CD8-positive, alpha-beta memory T cell (primary cell): ENCODE measurements at places on chromosomes 5 and 9. TPM values are rescaled to one million over a fixed set of nuclear protein-coding genes. Genes with fewer than 3 reads are reported as not detected.

DNA sequence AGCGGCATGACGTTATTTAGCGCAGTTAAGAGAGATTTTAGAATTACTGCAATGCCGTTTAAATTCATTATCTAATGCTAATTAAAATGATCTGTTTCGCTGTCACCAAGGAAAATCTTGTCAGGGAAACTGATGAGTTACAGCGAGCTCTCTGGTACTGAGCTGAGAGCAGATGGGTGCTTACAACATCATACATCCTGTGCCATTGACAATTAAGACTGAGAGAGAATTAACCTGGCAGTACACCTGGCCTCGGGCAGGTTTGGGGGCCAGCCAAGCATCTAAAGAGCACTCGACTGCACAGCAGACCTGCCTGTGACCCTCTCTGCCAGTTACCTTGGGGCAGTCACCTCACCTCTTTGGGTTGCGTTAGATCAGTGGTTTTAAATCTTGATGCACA is 55.0 kb downstream of the PUM3 start:
- no peaks in the 10 kb centered on the region for H3K4me1 ChIP-seq
- DNase-seq = no peak

- H3K4me1 ChIP-seq = no peaks in the 10 kb centered on the region
- no peak overlapping the region for H3K4me3 ChIP-seq
- no peaks in the 10 kb centered on the region for H3K27me3 ChIP-seq
- DNase-seq = no peak
These were observed 66.1 kb upstream of the ADRA1B start for GRCh38 chr5:159850160-159850559.

- no peaks in the 10 kb centered on the region for H3K4me1 ChIP-seq
- H3K27ac ChIP-seq = no peak overlapping the region
- no peak overlapping the region for H3K4me3 ChIP-seq
These were observed 2.5 kb upstream of the ISL1 start for GRCh38 chr5:51380603-51381207.

DNA sequence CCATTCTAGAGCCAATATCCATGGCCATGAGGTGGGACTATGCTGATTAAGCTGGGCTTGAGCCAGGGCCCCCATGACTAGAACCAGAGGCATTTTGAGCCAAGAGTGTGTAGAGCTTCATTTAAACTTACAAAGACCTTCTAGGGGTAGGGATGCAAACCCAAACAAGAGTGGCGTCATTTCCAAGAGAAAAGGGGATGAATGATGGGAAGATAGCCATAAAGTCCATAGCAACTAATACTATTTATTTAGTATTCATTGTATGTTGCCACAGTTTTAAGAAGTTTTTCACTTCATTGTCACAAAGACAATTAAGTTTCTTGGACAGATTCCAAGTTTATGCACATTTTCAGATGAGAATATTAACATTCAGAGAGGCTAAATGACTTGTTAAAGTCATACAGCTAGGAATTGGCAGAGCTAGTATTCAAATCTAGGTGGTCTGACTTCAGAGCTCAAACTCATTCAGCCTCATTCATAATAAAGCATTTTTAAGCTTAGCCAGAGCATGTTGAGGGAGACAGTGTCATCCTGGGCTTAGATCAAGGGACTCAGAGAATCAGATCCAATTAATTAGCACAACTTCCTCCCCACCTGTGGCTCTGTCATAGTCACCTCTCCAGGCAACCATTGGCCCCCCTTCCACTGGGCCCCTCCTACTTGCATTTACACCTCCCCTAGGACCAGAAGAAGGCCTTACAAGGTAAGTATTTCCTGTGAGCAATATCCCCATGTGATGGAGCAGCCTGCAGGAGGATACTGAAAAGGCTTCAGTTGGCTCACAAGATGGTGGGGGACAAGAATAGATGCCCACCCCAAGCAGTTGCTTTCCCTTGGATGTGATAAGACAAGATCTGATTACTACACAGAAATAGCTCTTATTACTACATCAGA is 95.0 kb upstream of the PCSK1 start:
- no peak for DNase-seq
- H3K4me3 ChIP-seq = no peak overlapping the region
- H3K4me1 ChIP-seq = no peaks in the 10 kb centered on the region
- H3K36me3 ChIP-seq = no peaks in the 10 kb centered on the region
- H3K27ac ChIP-seq = no peak overlapping the region

DNA sequence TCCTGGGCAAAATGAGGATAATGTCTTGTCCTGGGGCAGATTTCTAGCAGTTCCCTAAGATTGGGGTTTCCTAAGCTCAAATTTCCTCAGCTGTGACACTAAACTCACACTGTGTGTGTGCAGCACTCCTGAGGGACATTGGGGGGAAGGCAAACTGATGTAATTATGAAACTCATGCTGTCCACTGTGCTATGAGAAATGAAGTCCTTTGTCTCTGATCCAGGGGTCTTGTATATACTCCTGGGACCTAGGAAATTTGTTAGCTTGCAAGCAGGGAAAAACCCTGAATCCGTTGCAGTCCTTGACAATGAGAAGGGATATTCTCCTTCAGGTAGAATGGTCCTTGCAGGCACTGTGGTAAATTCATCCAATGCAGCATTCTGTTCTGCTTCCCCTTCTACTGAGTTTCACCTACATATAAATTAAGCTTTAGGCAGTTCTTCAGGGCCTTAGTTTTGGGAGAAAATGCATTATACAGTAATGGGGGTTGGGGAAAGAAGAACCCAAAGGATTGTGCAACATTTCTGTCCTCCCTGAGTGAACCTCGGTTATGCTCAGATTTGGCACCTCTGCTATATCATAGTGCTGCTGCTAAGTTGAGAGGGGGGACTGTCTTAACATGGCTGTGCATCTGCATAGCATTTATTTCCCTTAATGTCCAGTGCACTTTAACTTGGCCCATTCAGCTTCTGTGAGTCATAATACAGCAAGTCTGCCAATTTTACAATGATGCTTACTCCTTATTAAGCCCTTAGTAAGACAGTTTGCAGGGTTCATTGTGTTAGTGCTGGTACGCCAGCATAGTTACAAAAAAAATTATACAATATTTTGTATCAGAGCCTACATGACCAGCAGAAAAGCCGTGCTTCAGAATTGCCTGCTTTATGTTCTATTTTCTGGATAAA is 80.2 kb downstream of the PJA2 start:
- H3K4me3 ChIP-seq = no peak overlapping the region
- no peaks in the 10 kb centered on the region for H3K4me1 ChIP-seq
- no peak for DNase-seq
- H3K36me3 ChIP-seq = no peaks in the 10 kb centered on the region
- no peak overlapping the region for H3K27ac ChIP-seq

GRCh38 chr5:112554101-112554977 is 135.3 kb upstream of the EPB41L4A start:
- no peaks in the 10 kb centered on the region for H3K36me3 ChIP-seq
- H3K27ac ChIP-seq = no peak overlapping the region
- DNase-seq = no peak
- no peaks in the 10 kb centered on the region for H3K27me3 ChIP-seq
- no peaks in the 10 kb centered on the region for H3K4me1 ChIP-seq
- H3K4me3 ChIP-seq = no peak overlapping the region

DNA sequence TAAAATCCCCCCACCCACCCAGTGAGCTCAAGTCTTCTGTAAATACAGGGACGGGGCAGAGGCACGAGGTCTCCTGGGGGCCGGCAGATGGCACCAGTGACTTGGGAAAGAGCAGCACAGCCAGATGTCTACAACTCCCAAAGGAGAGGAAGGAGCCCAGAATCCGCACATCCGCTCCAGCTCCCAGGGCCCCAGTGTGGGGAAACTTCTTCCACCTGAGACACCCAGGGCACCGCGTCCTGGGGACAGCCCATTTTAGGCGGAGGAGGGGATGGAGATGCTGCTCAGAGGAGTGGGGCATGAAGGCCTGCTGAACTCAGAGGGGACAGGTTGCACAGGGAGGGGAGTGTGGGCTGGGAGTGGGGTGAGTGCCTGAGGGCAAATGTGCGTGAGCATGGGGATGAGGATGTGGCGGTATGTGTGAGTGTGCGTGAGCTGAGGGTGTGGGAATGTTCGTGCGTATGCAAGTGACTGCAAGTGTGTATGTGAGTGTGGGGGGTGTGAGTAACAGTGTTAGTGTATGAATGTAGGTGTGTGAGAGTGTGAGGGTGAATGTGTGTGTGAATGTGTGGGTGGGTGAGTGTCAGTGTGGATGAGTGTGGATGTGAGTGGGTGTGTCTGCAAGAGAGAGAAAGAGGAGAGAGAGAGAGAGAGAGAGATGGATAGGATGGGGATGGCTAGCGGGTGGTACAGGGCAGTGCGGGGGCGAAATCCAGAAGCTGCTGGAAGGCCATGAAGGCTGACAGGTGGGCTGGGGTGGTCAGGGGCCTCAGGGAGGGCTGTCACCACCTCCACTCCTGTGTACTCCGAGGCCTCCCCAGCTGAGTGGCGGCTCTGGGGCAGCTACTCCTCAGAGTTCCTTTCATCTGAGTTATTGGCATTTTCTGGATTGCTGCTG is 63.5 kb downstream of the DUSP1 start:
- H3K27me3 ChIP-seq = no peaks in the 10 kb centered on the region
- no peak overlapping the region for H3K27ac ChIP-seq
- no peaks in the 10 kb centered on the region for H3K4me1 ChIP-seq
- no peak overlapping the region for H3K4me3 ChIP-seq
- DNase-seq = no peak
- H3K36me3 ChIP-seq = no peaks in the 10 kb centered on the region

GRCh38 chr5:102313912-102314311 is 17.8 kb upstream of the SLCO4C1 start:
- H3K36me3 ChIP-seq = no peaks in the 10 kb centered on the region
- no peak overlapping the region for H3K4me3 ChIP-seq
- H3K27ac ChIP-seq = no peak overlapping the region
- no peaks in the 10 kb centered on the region for H3K27me3 ChIP-seq
- no peak for DNase-seq

- H3K4me3 ChIP-seq = no peak overlapping the region
- no peaks in the 10 kb centered on the region for H3K36me3 ChIP-seq
- no peak for DNase-seq
- H3K4me1 ChIP-seq = no peaks in the 10 kb centered on the region
These were observed 96.5 kb upstream of the ZNF608 start for GRCh38 chr5:124842725-124843595.

DNA sequence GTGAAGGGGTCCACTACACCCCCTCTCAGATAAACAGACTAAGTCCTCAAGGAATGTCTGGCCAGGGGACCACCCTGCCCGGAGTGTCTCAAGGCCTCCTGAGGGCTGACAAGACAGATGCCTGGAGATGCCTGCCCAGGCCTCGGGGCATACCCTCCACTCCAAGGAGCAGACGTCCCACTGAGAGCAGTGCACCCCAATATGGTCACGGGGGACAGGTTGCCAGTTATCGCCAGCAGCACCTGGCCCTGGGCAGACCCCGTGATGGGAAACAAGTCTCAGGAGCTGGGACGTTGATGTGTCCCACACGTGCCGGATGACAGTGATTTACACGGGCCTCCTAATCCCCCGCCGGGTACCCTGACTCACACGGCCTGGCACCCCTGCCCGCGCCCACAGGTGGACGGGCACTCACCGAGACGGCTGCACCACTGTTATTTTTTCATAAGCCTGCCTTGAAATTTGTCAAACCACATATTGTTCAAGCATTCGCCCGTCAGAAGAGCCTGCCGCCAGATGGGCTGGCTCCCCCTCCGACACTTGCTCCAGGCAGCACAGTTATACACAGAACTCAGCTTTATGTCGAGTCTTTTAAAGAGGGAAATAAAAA is 43.9 kb downstream of the BARX1 start:
- H3K27me3 ChIP-seq = no peaks in the 10 kb centered on the region
- no peak overlapping the region for H3K27ac ChIP-seq

- no peaks in the 10 kb centered on the region for H3K27me3 ChIP-seq
- no peak overlapping the region for H3K4me3 ChIP-seq
- H3K27ac ChIP-seq = no peak overlapping the region
These were observed 56.2 kb downstream of the ABHD17B start for GRCh38 chr9:71854811-71855210.

DNA sequence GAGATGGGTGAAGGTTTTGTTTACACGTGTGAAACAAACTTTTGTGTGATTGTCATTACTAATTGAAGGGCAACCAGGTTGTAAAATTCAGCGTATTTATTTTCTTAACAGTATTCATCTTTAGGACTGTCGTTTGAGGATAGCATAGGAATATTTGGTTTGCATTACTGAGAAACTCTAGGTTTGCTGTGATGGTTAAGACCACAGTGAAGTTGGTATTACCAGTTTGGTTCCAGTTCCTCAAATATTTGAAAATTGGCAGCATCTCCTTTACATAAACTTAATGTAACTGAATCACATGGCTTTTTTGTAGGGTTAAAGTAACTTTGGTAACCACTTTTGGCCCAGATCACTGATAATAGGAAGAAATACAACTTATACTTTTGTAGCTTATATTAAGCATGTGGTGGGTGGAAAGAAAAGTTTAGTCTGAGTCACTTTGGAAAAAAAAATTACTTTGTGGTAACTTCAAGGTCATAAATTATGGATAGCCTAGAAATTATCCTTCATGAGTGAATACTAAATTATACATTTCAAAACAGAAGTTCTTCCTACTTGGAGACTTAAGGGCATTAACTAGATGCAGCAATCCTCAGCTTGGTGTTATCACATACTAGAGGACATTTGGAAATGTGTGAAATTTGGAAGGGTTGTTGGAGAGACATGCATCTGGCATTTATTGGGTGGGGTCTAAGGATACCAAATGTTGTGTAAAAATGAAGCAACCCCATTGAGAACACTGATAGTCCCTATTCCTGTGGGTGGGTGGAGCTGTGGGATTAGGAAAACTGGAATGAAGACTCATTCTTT is 33.9 kb downstream of the G3BP1 start:
- no peak for DNase-seq
- peaks cover 30% of the 10 kb centered on the region for H3K36me3 ChIP-seq
- H3K4me1 ChIP-seq = no peaks in the 10 kb centered on the region
- no peak overlapping the region for H3K27ac ChIP-seq

- no peaks in the 10 kb centered on the region for H3K36me3 ChIP-seq
- no peaks in the 10 kb centered on the region for H3K4me1 ChIP-seq
- no peak overlapping the region for H3K27ac ChIP-seq
- H3K4me3 ChIP-seq = no peak overlapping the region
- no peak for DNase-seq
These were observed 175.1 kb upstream of the PITX1 start for GRCh38 chr5:135208903-135209721.

- DNase-seq = no peak
- no peaks in the 10 kb centered on the region for H3K36me3 ChIP-seq
- no peak overlapping the region for H3K4me3 ChIP-seq
- H3K27ac ChIP-seq = no peak overlapping the region
These were observed 34.4 kb upstream of the GLIPR2 start for GRCh38 chr9:36101916-36102741.

DNA sequence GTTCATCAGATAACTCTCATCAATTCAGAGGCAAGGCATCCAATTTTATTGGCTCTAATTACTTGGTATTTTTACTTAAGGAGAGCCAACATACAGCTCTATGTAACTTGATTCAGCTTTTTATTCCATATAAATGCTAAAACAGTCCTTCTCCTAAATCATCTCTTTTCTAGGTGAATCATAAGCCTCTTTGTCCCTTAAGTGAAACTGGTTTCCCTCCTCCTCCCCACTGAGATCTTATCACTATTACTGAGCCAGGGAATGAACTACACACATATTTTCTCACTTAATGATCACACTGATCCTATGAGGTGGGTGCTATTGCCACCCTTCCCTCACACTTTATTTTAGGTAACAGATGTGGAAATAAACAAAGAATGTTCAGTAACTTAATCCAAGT is 1143.8 kb downstream of the MAT2B start:
- H3K27ac ChIP-seq = no peak overlapping the region
- no peak overlapping the region for H3K4me3 ChIP-seq
- H3K36me3 ChIP-seq = no peaks in the 10 kb centered on the region

Gene HTR4
- total RNA-seq = not detected

Gene SELENOP
- total RNA-seq = 0.75 TPM

Gene PCDHGA12
- total RNA-seq = 0.09 TPM

Gene GPSM1
- total RNA-seq = 7.5 TPM

Gene MSX2
- total RNA-seq = not detected

Gene QRFP
- not detected for total RNA-seq

Gene ARID3C
- total RNA-seq = 0.22 TPM

Gene SLC6A18
- total RNA-seq = not detected
